ENCODE measurements at places on chromosomes 1 and 21.

DNA sequence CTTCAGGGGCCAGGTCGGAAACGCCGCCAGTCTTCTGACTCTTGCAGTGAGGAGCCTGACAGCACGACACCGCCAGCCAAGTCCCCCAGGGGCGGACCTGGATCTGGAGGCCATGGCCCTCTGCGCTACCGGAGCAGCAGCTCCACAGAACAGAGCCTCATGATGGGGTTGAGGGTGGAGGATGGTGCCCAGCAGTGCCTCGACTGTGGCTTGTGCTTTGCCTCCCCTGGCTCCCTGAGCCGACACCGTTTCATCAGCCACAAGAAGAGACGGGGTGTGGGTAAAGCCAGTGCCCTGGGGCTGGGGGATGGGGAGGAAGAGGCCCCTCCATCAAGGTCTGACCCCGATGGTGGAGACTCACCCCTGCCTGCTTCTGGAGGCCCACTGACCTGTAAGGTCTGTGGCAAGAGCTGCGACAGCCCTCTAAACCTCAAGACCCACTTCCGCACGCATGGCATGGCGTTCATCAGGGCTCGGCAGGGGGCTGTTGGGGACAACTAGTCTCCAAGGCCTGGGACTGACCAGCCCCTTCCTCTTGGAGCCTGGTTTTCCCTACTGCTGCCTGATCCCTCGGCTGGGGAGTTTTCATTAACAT lies 8.7 kb downstream of the ZNF687 start:
- DNase-seq = no peak

DNA sequence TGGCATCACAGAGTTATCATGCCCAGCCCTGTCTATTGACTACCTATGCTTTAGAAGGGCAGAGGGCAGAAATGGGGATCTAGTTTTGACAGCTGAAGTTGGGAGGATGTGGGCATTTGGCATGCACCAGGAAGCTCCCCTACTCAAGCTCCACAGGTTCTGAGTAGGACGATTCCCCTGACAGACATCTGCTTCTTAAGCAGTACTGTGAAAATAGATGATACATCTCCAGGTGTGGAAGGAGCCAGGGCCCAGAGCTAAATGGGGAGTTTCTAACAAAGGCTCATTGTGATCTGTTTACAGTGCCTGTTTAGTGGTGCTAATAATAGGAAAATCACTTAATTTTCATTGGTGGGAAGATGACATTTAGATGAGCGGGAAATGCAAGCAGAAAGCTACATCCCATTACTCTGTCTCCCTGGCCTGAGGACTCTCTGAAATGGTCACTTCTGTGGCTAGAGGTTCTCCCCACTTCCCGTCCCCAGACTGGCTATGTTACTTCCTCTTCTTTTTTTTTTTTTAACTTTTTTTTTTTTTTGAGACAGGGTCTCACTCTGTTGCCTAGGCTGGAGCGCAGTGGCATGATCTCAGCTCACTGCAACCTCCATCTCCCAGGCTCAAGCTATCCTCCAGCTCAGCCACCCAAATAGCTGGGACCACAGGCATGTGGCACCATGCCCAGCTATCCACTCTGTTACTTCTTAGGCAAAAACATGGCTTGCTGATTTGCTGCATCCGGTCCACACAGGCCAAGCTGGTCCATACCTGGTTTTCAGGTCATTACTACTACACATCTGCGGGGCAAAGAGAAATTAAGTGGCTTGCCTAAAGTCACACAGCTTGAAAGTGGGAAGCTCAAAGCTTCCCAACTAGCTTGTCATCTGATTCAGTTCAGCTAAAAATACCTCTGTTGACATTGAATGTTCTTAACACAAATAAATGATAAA lies 23.2 kb upstream of the CNIH3 start:
- DNase-seq = no peak

DNA sequence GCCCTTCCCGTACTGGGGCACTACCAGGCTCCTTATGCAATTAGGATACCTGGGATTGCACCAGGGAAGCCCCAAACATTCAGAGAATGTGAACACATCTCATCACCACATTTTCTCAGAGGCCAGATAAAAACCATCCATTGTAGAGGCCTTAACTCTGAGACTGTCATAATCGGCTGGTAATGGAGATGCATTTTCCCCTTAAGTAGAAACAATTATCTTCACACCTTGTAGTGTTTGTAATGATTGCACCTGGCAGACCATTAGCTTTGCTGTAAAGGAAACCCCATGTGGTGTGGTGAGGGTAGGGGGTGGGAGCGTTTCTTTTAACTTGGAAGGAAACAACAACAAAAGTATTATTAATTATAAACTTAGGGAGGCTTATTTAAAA lies 90.0 kb upstream of the TLR5 start:
- DNase-seq = no peak

DNA sequence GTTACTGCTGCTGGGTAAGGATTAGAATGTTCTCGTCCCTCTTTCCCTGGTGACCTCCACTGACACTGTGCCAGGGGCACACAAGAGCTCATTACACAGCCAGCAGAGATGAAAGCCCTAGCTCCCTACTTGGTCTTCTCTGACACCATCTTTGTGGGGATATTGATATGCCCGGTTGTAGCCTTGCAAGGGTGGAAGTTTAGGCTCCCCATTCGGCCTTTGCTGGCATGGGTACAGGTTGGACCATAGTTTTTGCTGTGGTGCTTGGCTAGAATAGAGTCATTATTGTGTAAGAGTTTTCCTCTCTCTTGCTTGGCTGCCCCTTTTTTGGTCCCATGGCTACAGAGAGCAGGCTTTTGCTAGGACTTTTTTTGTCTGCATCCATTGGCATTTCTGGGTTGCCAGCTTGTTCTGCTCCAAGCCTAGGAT lies 12.3 kb downstream of the RAB4A start:
- DNase-seq = no peak

- DNase-seq = no peak
These were observed 30.3 kb upstream of the TMEM51 start for GRCh38 chr1:15123270-15123669.

DNA sequence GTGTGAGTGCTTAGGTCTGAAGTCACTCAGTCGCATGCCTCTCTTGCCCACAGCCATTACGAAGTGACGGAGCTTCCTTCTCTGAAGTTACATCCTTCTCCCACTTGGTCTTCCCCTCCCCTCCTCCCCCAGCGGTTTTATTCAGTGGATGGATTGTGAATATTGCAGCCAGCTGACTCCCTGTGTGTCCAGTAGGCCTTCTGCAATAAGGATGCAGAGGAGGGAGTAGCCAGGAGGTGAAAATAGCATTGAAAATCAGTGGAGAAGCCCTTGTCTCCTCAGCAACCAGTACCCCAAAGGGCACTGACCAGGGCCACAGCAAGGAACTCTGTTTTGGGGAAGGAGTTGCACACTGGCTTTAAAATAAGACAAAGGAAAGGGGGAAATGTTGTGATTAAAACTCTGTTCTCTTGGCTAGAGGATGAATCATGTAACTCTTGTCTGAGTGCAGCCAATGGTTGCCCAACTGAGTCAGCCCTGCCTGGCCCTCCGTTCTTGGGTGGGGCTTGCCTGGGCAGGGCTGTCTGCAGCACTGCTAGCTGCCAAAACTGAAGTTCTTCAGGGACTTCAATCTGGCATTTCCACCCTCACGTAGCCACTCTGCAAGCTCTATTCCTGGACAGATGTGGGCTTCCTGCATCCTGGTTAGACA lies 4.3 kb downstream of the S100A10 start:
- DNase-seq = no peak

- DNase-seq = no peak
These were observed 499.2 kb downstream of the OMA1 start for GRCh38 chr1:58047265-58047858.

GRCh38 chr1:182249201-182249676 lies 142.4 kb downstream of the GLUL start:
- no peak for DNase-seq

GRCh38 chr1:150558303-150558704 lies 9.1 kb downstream of the ADAMTSL4 start:
- no peak for DNase-seq

DNA sequence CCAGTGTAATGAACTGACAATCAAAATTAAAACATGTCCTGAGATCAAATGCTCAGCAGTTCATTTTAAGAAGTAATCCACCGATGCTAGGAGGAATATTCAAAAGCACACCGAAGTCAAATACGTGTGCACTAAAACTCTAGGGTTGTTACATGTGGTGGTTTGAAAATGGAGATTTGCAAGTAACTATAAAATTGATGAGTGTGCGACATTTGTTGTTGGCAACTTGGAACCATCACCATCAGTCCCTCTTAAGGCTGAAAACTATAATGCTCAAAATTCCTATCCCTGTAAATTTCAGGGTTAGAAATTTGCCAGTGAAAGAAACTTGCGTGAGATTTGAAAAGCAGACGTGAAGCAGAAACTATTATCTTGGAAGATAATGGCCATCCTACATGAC lies 13.3 kb upstream of the SGIP1 start:
- DNase-seq = no peak

DNA sequence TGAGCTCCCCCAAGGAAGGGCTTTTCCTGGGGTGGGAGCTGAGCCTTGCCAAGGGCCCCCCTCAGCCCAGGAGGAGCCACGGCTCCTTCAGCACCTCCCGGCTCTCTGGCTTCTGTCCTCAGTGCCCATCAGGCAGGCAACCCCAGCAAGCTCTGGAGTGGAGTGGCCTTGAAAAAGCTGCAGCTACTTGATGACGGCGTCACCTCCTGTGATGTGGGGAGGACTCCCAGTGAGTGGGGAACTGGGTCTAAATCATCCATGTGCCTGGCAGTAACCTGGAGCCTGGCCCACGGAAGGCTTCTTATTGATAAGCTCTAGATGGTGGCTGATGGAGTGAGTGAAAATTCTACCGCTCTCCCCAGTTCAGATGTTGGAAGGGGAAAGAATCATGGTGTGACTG lies 114.4 kb downstream of the TMEM53 start:
- DNase-seq = no peak

- no peak for DNase-seq
These were observed 16.8 kb upstream of the STMN1 start for GRCh38 chr1:25922971-25923552.

- DNase-seq = no peak
These were observed 95.7 kb upstream of the SIM2 start for GRCh38 chr21:36603221-36603620.

Measured in thoracic aorta (tissue), 2 donors.